Smooth muscle cell of the brain vasculature (primary cell): ENCODE measurements at places on chromosomes 1 and 21.

DNA sequence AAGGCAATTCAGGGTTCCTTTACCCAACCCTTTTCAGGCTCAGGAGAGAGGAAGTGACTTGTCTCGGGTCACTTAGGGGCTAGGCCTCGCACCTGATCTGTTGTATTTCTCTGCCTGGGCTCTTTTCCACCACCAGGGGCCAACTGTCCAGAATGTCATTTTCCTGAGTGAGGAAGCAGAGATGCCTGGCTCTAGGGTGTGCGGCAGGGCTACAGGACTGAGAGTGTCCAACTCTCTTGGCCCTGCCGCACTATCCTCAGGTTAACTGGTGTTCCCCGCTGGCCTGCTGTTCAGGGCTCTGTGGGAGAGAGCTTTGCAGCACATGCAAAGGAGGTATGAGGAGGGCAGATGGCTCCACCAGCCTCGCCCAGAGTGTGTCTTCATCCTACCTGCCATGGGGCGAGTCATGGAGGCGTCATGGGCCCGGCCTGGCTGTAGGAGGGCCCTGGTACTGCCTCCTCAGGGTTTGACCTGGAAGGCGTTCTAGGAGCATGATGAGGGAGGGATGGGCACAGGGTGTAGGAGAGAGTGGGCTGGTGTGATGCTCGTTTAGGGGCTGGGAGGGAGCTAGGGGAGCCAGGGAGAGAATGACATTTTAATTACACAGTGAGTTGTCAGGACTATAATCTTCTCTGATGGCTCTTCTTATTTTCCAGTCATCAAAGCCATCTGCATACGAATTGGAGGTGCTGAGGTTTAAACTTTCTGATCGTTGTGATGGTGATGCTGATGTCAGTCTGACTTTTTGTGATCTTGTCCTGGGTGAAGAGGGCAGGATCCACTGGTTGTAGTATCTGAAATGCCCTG, 128.3 kb downstream of the NOS1AP start:
- no peak for DNase-seq

- no peak for DNase-seq
Measured at GRCh38 chr21:45826676-45827301, 154.8 kb upstream of the COL6A1 start.

DNA sequence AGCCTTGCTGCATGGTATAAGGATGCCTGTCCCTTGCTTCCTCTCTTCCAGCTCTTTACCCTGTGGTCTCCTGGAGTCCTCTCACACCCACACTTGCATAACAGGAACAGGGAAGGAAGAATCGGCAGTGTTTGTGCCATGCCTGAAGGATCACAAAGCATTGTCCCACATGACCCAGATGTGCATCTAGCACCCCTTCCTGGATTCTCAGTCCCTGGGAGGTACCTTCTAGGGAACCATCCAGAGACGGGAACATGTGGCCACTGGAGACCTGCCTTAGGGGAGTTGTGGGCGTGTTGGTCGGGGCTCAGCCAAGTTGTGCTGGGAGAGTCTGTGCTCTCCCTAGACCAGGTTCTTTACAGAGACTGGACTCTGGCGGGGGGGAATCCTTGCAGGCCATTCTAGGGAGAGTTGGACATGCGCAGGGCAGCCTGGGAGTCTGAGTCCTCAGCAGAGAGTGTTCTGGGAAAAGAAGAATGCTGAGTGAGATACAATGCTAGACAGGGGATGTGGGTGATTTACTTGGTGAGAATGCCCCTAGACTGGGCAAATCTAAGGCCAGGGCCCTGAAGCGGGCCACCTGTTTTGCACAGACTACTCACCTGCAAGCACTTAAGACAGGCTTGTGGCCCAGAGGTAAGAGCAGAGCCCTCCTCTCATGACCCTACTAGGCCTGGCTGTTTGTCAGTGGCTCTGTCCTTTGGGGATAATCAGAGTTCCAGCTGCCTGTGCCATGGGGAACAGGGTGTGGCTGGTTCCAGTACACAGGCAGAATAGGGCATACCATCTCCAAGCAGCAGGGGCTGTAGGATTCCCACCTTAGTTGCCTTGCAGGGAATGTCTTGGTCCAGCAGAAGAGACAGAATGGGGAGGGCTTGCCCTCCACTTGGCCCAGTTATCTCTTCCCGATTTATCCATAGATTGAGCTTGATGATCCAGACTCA, 89.8 kb downstream of the MAN1C1 start:
- DNase-seq: no peak

GRCh38 chr1:89610457-89611011, 22.4 kb upstream of the LRRC8C start:
- no peak for DNase-seq

DNA sequence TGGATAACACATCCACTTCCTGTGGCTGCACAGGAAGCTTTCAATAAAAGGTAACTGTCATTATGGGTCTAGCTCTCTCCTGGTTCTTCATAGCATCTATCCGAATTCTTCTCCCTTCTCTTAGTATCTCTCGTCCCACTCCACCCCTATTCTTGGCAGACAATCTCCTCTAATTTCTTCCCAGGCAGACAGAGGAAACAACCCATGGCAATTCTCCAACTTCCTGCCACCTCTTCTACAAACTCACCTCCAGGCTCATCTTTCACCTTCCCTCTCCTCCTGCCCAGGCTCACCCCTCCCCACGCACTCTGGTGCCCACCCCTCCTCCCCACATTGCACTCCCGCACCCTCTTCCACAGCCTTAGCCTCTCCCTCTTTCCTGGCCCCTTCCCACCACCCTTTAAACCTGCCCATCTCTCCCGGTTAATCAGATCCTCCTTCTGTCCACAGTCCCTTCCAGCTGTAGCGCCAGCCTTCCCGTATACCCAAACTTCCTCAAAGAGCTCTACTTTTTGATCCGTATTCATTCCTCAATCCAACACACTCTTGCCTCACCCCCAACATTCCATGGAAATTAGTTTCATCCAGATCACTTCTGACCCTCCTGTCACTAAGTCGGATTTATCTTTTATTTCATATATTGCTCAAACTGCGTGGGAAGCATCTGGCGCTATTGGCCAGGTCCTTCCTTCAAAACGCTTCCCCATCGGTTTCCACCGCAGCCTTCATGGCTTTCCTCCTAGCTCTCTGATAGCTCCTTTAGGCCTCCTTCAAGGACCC, 25.9 kb downstream of the SHISA4 start:
- DNase-seq: no peak

GRCh38 chr1:180241716-180242544, 11.9 kb downstream of the LHX4 start:
- no peak for DNase-seq

DNA sequence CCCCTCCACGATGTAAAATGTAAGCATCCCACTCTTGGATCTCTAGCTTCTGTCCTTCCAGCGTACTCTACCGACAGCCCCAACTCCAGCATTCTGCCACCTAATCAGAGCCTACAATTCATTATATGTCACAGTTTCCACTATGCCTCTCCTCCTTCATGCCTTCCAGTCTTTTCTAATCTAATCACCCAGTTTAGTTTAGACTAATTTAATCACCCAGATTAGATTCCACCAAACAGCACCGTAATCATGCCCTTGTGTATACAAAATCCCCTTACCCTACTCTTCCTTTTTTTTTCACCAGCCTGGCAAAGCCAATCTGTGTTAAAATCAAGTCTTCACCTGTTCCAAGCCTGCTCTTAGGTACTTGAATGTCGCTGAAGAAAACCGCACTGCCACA, 49.8 kb upstream of the KANK4 start:
- DNase-seq: no peak

DNA sequence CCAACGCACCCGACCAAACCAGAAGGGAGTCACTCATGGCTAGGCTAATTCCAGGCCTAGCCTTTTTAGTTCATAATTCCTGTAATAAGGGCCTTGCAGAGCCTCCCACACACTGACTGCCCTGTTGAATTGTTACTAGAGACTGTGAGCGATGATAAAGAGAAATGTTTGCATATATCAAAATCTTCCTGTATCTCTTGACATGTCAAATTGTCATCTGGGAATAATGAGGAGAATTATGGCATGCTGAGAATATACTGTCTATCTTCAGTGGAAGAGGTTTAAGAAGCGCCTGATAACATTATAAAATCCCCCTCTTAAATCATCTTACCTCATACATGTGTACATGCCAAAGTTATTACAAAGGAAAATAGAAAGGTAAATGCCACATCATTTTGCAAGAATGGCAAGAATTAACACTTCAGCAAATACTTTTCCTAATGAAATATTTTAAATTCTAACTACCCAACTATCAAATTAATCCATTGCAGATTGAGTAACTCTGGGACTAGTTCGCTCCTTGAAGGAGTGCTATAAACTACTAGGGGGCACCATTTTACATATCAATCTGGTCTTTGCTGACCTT, 144.1 kb downstream of the CENPF start:
- no peak for DNase-seq

DNA sequence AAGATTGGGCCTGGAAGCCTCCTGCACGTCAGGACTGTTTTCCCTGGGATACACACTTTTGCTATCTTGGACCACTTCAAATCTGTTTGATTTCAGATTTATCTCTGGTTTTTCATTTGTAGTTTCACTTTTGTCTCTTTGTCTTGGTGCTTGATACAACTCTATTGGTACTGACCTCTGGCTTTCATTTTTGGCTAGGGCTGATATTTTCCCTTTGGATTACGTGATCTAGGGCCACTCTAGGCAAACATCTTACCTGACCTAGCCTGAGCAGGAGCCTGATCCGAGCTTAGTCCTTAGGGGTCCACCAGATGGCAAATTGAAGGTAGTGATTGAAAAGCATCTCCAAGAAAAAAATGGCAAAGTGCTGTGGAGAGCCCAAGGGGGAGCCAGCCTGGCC, 39.6 kb downstream of the ZBTB18 start:
- DNase-seq: no peak

DNA sequence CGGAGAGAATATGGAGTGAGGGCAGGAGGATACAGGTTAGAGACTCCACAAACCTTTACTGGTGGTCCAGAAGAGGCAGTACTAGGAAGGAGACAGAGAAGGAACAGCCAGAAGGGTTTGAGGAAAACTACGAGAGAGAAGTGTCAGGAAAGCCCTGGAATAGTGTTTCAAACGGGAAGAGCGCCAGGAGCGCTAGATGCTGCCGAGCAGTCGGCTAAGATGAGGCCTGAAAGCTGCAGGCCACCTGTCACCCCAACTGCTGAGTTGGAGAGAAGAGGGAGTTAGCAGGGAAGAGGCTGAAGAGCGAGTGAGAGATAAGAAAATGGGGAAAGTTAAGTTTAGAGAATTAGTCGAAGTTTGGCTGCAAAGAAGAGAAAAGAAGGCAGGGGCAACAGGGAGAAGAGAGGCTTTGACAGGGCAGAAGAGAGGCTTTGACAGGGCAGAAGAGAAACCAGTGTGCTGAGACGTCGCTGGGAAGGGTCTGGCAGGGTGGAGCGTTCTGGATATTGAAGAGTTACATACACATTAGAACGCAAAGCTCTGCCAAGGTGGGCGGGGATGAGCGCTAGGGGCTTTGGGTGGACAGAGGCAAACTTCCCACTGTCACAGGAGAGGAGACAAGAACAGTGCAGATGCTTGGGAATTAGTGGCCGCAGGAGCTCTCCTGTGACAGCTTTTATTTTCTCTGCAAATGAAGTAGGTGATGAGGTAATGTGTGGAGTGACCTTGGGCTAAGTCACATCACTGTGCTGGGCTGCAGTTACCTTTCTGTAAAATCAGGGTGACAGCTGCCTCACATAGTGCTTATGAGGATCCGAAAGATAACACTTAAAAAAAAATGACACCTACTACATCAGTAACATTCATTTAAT, 31.2 kb downstream of the PCSK9 start:
- no peak for DNase-seq

DNA sequence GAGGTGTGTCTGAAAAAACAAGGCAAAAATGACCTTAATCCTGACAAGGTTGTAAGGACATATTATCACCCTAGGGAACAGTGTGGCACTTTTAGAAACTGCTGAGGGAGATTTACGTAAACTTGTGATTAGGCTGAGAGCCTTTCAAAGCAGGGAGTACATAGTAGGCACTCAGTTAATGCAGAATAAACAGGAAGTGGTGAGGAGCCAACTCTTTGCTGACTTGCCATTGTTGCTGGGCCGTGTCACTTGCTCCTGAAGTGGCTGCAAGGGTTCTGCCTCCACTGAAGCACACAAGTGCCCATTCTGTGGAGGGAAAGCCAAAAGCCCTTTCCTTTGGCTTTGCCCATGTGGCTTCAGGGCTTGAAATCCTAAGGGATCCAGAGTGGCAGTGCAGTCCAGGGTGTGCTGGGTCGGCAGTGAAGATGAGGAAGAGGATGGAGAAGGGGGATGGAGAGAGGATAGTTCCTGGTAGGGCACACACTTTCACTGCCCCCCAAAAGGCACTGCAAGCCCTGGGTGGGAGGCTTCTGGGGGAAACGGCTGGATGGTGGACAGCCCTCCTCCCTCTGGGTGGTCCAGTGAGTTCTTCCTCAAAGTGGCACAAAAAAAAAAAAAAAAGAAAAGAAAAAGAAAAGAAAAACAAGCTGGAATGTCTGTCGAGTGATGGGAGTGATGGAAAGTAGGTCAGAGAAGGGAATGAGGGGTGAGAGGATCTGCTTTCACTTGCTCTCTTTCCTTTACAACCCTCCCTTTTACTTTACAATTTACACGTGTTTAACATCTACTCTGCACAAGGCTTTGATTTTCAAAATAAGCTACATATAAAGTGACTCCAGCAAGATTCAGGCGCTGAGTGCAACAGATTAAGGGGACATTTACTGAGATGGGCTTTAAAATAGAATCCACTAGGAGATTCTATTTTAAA, 13.7 kb upstream of the RHEX start:
- no peak for DNase-seq

DNA sequence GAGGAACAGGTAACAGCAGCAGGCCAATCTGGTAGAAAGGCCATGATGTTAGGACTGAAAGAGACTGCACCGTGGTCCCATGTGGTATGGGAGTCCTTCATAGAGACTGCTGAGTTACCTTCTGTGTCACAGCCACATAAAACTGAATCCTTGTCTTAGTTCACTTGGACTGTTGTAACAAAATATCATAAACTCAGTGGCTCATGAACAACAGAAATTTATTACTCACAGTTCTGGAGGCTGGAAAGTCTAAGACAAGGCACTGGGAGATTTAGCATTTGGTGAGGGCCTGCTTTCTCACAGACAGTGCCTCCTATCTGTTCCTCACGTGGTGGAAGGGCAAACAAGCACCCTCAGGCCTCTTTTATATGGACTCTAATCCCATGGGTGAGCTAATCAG, 67.5 kb downstream of the CD2 start:
- no peak for DNase-seq

- no peak for DNase-seq
Measured at GRCh38 chr1:157278383-157279137, 140.4 kb upstream of the ETV3 start.
